LHCN-M2 (cell line): ENCODE measurements at places on chromosomes 3 and 15. TPM values are rescaled to one million over a fixed set of nuclear protein-coding genes. Genes with fewer than 3 reads are reported as not detected.

Gene CLDN1
- 0.06 TPM in 1 of 2 replicates, not detected in the other for total RNA-seq

- DNase-seq = no peak
Measured at GRCh38 chr3:40923143-40923542, 276.2 kb upstream of the CTNNB1 start.

GRCh38 chr15:78739996-78740903 lies 71.0 kb downstream of the ADAMTS7 start:
- DNase-seq = no peak

DNA sequence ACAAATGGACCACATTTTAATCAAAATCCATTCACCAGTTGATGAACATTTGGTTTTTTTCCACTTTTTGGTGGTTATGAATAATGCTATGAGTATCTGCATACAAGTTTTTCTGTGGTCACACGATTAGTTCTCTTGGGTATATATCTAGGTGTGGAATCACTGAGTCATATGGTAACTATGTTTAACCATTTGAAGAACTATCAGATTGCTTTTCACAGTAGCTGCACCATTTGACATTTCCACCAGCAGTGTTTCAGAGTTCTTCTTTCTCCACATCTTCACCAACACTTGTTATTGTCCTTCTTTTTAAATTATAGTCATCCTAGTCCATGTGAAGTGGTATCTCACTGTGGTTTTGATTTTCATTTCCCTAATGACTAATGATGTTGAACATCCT lies 33.3 kb upstream of the ATG7 start:
- DNase-seq = peak; percentile 99

Gene PPP1R14D
- not detected in 2 replicates for total RNA-seq

DNA sequence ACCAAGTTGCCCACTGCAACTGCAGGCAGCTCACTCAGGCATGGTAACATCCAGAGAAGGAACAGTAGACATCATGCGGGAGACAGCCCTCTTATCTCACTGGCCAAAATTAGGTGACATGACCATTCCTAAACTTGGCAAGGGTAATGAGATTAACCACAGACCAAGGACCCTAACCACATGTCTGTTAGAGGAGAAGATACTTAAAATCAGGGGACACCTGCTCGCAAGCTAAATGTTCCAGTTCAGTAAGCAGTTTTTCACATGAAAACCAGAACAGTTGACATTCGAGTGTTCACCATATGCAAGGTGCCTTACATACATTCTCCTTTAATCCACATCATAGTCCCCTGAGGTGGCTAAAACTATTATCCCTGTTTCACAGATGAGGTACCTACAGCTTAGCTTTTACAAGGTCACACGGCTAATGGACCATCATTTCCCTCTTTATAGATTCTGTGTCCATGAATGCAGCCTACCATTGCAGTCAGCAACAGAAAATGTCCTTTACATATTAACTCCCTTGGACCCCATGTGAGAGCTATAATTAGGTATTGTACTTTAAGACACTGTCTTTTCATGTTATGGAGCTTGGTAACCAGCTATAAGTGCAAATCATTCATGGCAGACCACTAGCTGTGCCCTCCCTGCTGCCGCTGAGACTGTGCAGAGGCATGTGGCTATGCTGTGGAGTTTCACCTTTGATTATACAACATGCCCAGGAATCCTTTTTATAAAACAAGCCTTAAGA lies 154.1 kb downstream of the LIPC start:
- DNase-seq = no peak

DNA sequence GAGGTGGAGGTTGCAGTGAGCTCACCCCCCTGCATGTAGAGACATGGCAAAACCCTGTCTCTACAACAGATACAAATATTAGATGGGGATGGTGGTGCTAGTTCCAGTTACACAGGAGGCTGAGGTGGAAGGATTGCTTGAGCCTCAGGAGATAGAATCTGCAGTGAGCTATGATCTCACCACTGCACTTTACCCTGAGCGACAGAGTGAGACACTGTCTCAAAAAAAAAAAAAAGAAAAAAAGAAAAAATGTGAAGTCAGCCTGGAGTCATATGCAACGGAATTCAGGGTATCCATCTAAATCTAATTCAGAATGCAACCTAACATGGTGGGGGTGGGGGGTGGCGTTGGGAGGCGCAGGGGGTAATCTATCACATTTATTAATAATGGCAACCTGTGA lies 37.1 kb upstream of the NR2F2 start:
- no peak for DNase-seq

Gene PLCH1
- total RNA-seq = not detected in 2 replicates

Gene GNAT1
- total RNA-seq = not detected in 2 replicates

Gene SLC22A14
- total RNA-seq = not detected in 2 replicates

DNA sequence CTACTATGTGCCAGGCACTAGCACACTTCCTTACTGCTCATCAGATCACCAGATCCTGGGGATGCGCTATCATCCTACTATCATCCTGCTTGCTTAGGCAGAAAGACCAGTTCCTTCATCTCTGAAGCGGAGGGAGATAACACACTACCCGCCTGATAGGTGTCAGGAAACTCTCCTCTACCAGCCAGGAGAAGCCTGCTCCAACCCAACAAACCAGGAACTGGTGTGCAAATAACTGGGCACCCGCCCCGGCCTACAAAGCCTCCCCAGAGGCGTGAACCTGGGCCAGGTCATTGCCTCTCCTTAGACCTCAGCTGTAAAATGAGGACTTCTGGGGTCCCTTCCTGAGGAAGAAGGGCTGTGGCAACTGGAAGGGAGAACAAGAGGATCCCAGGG lies 61.5 kb downstream of the HOMER2 start:
- DNase-seq = no peak

DNA sequence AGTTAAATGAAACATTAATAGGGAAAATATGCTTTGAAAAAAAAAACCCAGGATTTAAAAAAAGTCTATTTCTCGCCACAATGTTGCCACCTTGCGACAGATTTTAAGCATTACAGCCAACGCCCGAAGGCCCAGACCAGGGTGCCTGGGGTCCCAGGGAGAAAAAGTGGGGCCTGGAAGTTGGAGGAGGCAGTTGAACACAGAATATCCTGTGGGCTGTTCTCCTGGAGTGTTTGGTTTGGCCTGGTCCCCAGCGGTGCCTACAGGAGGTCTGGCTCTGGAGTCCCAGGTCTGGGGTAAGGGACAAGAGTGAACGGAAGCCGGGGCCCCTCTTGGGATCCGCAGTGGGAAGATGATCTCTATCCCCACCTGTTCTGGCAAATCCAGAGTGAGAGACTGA lies 3.4 kb downstream of the RNU6-1 start:
- DNase-seq = peak; percentile 18

DNA sequence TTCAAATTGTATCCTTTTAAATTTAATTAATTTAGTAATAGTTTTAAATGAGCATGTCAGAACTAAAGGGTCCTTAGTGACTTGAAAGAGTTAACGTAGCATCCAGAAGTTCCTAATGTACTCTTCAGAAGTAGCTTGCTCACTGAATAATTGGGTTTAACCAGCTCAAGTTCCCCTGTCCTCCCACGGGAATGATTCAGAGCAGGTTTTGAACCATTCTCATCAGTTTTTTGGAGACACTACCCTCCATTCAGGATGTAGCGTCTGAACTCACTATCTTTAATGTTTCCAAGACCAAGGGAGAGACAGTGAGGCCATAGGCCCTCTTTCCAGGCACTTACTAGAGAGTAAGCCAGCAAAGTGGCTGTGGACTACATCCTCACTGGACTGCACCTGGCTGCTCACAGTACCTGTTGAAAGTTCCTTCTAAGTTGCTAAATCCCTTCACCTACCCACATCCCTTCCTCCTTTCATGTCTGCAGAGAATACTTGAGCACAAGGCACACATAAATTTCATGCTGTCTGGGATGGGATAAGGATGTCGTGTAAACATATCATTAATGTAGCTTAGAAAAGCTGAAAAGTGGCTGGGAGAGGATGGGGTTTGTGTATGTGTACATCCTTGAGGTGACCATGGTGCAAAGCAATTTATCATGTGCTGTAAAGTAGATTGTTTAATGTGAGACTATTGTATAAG lies 146.3 kb downstream of the PLCL2 start:
- no peak for DNase-seq

Gene PML
- total RNA-seq = 67.5 and 78.6 TPM in 2 replicates

Gene ADAMTS7
- total RNA-seq = 35.1 and 35.2 TPM in 2 replicates

DNA sequence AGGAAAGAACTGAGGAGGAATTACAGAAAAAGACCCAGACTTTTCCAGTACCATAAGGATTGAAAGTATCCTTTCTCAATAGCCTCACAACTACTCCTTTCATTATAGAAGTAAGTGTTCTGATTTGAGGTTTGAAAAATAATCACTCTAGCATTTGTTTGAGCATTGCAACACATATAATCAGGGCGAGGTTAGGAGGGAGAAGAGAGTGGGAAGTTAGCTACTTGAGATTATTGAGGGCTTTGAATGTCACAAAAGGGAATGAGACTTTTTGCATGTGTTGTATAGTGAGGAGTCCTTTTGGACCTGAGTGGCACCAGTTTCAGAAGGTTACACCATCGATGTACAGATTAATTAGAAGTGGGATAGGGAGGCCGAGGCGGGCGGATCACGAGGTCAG lies 65.2 kb upstream of the TNIK start:
- DNase-seq = no peak

GRCh38 chr15:77038312-77039216 lies 32.3 kb downstream of the TSPAN3 start:
- no peak for DNase-seq

- DNase-seq = no peak
Measured at GRCh38 chr15:72936237-72936636, 116.0 kb upstream of the NEO1 start.

- DNase-seq = no peak
Measured at GRCh38 chr3:197752107-197752506, 2.4 kb downstream of the FYTTD1 start.

DNA sequence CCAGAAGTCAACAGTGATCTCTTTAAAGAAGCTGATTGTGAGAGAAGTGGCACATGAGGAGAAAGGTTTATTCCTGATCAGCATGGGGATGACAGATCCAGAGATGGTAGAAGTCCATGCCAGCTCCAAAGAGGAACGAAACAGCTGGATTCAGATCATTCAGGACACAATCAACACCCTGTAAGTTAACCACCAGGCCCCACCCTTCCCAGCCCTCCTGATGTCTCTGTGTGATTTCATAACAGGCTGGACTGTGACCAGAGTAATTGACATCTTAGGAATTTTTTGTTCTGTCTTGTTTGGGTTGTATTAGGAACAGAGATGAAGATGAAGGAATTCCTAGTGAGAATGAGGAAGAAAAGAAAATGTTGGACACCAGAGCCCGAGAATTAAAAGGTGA lies 67.7 kb downstream of the KLHL25 start:
- DNase-seq = peak; percentile 55

- no peak for DNase-seq
Measured at GRCh38 chr3:51734572-51734907, 27.7 kb downstream of the GRM2 start.

DNA sequence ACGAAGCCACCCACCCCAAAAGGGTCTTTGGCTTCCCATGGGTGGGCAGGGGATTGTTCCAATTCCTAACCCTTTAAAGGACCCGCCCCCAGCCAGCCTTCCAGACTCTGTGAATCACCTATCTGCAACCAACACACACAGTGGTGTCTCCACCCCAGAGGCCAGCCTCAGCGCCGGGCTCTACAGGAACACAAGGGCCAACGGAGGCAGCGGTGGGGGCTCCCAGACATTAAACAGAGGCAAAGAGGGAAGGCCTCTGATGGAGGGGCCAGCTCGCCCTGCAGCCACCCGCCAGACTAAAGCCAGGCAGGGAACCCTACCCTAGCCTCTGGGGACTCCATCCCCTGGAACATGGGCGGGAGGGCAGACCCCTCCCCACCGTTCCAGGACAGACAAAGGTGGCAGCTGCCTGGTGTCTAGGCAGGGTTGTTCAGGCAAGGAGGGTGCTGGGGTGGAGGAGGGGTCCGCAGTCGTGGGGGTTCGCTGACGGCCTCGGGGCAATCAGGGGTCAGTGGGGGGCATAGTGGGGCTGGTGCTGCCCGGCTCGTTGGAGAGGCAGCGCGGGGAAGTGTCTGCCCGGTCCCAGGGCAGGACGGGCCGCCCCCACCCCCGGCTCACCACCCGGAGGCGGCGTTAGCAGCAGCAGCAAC lies 448 bp downstream of the SHISA5 start:
- peak; percentile 43 for DNase-seq

GRCh38 chr15:95296643-95297042 lies 1033.9 kb upstream of the NR2F2 start:
- no peak for DNase-seq

Gene FRMD4B
- total RNA-seq = 2.6 and 5.6 TPM in 2 replicates

Gene PLSCR5
- not detected in 2 replicates for total RNA-seq

Gene IL12A
- 1.4 and 11.3 TPM in 2 replicates for total RNA-seq
